ENCODE measurements at places on chromosomes 3 and 15.

GRCh38 chr15:74343127-74343796 lies 24.2 kb downstream of the CYP11A1 start:
- no peak for DNase-seq

DNA sequence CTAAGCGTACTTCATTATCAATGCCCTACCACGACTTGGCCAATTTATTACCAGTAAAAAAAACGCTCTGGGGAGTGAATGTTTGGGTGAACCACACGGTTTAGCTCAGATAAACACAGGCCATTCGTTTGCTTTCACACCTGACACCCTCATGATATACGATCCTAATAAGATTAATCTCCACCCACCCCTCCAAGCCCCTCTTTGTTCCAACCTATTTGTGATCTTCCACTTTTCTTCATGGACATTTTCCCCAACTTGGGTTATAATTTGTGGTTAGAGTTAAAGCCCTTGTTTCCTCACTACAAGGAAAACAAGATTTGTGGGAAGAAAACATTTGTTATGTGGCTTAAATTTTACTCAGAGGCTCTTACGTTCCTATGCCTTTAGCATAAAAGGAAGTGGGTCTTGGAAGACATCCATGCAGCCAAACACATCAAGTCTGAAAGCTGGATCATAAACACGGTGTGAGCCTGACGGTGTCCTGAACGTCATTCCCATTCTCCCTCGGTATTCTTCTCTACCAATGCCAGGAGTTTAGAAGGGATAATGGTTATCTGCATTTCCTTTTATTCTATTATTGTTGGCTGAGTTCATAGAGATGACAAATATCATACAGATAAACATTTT lies 518.9 kb downstream of the NR2F2 start:
- DNase-seq, result no peak

DNA sequence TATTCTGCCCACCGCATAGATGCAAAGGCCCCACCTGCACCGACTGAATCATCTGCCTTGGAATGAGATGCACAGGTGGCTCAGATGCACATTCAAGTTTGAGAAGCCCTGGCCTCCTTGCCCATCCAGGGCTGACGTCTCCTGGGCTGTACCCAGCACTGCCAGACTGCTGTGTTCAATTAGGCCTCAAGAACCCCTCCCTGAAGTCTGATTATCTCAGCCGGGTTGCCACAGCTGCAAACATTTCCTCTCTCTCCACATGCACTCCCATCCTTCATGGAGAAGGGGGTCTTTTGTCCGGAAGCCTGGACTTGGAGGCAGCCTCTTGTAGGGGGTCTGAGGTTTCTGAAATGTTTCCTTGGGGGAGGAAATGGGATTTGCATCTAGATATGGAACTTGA lies 459.4 kb upstream of the PROK2 start:
- DNase-seq, result no peak

GRCh38 chr3:32719335-32719734 lies 34.3 kb downstream of the CNOT10 start:
- DNase-seq, result no peak

DNA sequence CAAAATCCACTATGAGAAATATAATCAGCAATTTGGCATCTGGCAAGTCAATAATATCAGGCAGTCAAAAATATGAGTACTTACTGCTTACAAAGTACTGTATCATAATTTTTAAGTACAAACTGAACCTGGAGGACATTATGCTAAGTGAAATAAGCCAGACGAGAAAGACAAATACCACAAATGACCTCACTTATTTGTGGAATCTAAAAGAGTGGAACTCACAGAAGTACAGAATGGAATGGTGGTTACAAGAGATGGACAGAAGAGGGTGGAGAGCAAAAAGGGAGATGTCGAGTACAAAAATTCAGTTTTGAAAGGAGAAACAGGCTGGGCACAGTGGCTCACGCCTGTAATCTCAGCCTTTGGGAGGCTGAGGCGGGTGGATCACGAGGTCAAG lies 12.4 kb downstream of the PCYT1A start:
- no peak for DNase-seq

DNA sequence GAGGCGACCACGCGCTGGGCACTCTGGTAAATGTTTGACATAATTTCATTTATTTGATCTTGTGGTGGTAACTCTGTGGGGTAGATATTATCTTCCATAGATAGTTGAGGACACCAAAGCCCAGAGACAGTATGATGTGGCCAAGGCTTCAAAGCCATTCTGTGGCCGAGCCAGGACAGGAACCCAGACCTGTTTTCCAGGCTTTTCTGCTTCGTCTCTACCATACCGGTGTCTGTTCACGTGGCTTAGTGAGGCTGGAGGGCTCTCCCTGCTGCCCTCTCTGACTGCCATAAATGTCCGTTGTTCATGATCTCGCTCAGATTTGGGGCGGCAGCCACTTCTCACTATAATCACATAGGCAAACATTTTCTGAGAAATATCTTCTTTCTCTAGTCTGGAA lies 134.7 kb downstream of the PEX5L start:
- no peak for DNase-seq

GRCh38 chr3:175227126-175227525 lies 368.0 kb downstream of the NAALADL2 start:
- no peak for DNase-seq

GRCh38 chr3:64470436-64470835 lies 217.4 kb downstream of the ADAMTS9 start:
- DNase-seq, result no peak

Data from stimulated activated CD4-positive, alpha-beta T cell treated with anti-CD3 and anti-CD28 coated beads, TNF-alpha, amount 100 ng/mL, for 48 hours (primary cell).